ENCODE measurements at places on chromosomes 12 and 14.

DNA sequence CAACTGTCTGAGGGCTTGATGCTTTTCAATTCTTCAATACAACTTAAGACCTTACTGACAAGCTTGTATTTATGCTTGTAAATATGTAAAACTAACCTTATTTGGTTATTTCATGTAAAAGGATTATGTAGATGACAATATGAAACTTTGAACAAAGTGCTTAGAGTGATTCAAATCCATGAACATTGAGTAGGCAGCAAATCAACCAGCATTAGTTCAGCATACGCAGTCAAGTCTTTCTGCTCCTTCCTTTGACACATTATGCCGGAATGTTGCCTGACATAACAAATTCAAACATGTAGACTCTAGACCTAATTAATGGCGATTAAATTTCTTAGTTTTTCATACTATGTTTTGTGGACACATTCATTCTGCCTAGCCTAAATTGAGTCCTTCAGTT is 105.2 kb downstream of the FGD4 start:
- DNase-seq, result no peak

DNA sequence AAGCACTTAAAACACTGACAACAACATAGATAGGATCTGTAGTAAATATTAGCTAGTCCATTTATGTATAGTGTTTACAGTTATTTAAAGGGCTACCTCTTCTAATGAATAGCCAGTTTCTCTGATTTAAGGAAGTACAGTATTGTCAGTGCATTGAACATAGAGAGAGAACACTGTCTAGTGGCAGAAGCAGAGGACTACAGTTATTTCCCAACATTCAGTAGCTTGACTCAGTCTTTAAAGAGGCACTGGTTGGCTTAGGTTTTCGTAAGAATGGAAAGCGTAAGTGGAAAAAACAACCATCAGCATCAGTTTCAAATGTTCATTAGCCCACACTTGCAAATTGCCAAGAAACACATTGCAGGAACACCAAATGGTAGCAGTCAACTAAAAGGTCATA is 125.0 kb upstream of the HMGA2 start:
- no peak for DNase-seq

DNA sequence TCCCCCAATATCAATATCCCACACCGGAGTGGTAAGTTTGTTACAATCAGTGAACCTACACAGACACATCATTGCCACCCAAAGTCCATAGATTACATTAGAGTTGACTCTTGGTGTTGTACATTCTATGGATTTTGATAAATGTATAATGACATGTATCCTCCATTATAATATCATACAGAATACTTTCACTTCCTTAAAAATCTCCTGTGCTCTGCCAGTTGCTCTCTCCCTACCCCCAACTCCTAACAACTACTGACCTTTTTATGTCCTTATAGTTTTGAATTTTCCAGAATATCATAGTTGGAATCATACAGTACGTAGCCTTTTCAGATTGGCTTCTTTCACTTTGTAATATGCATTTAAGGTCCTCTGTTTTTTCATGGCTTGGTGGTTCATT is 48.4 kb downstream of the SLC4A8 start:
- DNase-seq, result no peak

DNA sequence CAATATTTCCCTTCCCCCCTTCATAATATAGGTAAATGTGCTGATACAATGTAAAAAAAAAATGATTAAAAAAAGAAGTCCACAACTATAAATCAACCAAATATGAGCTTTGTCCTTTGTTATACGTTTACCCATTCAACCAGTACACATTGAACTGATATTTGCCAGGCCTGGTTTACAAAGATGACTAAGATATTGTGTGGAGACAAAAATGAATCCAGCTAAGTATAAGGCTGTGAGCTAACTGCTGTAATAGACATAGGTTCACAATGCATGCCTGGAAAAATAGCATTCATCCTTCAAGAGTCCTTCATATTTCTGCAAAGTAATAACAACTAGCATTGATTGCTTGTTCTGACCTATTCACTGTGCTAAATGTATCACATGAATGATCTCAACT is 6.9 kb downstream of the C12orf56 start:
- no peak for DNase-seq

- no peak for DNase-seq
These were observed 11.0 kb downstream of the HNRNPC start for GRCh38 chr14:21258005-21258888.

GRCh38 chr12:68190301-68190700 is 30.8 kb upstream of the IFNG start:
- DNase-seq, result no peak

DNA sequence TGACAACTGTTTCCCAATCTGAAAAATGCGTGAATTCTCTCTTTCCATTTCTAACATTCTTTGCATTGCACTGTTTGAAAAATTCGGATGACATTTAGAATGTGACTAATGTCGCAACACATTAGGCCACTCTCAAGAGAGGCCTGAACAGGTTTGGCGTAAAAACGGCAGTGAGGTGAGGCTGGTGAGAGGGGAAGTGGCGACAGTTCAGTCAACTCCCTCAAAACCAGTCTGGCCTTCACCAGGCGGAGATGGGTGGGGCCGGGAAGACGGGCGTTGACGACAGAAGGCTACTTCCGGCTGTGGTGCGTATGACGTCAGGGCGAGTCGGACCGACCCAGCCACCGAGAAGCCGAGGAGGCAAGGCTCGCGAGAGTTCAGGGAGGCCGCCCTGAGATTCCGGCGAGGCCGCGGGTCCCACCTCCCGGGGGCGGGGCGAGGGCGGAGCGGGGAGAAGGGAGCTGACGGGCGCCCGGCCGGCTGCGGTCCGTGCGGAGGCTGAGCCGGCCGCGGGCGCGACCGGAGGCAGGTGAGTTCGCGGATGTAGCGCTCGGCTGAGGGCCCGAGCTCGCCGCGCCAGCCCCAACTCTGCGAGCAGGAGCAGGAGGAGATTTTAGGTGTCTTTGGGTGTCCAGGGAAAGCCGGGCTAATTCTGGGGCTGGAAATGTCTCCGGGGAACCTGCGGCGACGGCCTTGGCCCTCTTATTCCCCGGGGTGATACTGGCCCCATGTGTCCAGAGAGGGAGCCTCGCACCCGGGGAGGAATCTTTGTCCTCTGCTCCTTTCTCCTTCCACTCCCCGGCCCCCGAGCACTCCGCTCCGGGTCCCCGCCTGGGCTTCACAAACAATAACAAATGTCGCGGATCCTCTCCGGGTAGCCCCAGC is at the start of gene STK38L:
STK38L (plus strand) TSS at position 483 of the 885 bp plus-strand sequence. CDS start 53,435 bp downstream, outside the sequence.
- DNase-seq, result peak; percentile 94

DNA sequence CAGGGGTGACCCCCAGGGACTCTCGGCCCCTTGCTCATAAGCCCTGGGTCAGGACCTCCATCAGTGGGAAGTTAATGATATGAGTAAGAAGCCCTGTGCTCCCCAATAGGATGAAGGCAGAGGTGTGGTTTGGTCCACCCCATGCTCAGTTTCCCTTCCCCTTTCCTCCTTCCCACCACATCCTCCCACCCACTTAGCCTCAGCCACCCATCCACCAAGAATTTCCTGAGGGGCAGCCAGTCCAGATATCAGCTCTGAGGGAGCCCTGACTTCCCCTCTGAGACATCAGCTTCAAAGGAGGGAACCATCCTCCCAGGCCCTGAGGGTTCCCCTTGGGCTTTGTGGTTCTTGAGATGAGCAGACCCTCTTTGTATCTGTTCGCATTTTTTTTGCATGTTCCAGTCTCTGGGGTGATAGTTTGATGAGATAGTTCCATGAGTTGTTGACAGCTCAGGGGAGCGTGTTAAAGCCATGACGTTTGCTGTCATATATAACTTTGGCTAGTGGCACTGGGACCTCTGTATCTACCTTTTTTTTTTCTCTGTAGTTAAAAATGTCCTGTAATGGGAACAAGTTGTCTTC is 71.2 kb downstream of the LGMN start:
- no peak for DNase-seq

DNA sequence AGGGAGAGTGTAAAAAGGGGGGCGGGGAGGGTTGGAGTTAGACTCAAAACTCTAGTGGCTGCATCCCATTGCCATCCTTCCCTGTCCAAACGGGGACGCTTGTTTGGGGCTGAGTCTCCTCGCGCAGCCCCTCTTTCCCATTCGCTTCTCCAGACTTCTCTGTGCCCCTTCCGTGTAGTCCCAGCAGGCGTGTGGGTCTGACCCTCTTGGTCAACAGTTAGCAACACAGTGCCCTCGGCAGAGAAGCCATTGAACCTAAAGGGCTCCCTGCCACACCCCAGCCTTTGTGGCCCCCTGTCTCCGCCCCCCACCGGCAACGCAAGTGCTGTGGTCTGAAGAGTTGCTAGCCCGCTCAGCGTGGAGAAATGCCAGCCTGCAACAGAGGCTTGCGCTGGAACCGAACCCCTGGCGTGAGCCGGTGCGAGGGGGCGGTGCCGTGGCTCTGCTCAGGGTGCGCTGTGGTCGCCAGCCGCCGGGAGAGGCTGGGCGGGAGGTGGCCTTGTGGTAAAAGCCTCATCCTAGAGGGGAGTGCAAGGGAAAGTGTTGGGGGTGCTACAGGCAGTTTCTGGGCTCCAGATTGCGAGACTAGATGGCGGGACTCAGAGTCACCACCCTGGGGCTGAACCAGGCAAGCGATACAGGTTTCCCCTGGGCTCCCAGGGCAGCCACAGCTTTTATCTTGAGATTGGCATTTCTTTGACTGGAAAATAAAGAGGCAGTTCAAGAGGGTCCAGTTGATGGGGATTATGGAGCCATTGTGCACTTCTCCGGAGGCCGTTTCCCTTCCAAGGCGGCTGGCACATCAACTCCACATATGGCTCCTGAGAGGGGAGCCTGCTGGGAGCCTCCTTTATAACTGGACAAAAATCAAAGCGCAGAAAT is 2.1 kb downstream of the PLXNC1 start:
- peak; percentile 43 for DNase-seq

- DNase-seq, result no peak
These were observed 4.2 kb downstream of the DDX51 start for GRCh38 chr12:132139912-132140311.

DNA sequence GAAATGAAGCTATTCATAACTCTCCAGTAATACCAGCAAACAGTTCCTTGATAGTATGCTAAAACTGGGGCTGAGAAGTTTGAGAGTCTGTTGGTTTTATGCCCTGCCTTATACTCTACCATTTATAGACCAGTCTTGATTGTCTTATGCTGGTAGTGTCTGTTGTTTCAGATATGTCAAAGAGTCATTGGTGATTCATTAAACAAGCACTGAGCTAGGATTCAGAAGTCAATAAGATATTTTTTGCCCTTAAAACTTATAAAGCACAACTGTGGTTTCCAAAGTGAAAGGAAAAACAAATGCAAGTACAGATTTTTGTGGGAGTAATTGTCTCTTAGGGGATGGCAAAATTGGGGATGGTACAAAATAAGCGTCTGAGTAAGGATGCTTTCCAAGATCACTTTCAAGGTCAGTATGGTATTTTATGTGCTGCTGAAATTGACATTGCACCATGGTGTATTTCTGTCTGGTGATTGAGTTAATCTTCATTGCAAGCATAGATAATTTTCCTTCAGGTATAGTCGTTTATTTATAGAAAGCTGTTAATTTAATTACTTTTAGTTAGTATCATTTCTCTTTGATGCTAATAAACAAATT is 289.5 kb upstream of the E2F7 start:
- DNase-seq, result no peak

DNA sequence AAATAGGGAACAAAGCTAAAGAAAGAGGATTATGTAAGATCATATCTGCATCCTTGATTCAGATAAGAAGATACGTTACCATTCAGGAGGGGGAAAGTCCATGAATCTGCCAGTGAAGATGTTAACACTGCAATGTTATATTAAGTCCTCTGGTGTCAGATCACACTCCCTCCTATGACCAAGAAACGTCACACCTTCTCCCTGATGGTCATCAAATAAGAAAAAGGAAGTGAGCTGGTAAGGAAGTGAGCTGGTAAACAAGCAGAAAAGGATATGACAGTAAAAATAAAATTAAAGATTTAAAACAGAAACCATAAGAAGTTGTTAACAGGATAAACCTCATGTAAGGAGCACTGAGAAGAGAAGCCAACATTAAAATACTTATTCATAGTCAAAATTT is 340.2 kb downstream of the SEC23A start:
- no peak for DNase-seq

DNA sequence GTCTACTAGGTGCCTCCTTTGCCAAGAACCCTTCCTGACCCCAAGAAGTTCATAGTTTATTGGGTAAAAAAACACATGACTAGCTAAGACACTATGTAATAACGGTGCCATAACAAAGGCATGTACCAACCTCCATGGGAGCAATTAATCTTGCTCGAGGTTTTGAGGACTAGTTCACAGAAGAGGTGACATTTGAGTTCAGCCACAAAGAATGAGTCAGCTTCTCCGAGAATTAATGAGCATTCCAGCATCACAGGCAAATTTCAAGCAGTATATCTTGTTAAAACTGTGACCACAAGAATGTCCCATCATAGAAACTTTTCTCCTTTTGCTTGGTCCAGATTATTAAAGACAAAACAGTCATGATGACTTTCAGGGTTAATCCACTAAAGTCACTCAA is 113.0 kb upstream of the RAP1B start:
- DNase-seq, result no peak

DNA sequence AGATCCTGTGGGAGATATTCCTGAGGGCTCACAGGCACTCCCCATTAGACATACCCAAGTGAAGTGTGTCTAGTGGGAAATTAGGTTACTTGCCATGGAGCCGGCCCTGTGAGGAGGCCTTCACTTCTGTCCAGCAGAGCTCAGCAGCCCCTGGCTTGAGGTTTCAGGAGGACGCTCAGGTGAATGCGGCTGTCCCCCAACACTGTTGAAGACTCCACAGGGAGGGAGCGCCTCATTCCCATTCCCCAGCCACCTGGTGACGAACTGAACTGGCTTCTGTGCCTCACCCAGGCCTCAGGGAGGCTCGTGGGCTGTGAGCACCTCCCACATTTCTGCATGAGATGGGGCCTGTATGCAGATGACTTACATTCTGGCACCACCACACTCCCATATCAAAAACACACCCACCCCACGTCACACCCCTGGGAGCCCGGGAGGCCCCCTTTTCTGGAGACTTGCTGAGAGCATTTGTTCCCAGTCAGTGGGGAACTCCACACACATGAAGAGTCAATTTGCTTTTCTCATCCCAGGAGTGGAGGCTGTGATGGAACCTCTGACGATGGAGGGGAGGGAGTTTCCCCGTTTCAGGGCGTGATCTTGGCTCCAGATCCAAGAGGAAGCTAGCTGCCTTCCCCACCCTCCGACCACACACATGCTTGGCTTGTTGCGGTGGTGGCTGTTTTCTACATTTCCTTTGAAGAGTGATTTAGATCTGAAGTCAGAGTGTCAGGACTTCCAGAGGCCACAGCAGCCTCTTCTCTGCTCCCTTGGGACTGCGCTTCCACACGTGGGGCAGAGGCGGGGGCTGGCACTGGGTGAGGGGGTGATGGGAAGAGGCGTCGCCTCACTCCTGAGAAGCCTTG is 120.7 kb downstream of the ADGRD1 start:
- no peak for DNase-seq

- no peak for DNase-seq
These were observed 76.9 kb downstream of the SMOC1 start for GRCh38 chr14:69955855-69956845.

All from NCI-H1092 (cell line).